ENCODE measurements at places on chromosomes 16 and 17. TPM values are rescaled to one million over a fixed set of nuclear protein-coding genes. Genes with fewer than 3 reads are reported as not detected.
A peak's percentile ranks its signal among the peaks of the same experiment; 100 is the strongest.

DNA sequence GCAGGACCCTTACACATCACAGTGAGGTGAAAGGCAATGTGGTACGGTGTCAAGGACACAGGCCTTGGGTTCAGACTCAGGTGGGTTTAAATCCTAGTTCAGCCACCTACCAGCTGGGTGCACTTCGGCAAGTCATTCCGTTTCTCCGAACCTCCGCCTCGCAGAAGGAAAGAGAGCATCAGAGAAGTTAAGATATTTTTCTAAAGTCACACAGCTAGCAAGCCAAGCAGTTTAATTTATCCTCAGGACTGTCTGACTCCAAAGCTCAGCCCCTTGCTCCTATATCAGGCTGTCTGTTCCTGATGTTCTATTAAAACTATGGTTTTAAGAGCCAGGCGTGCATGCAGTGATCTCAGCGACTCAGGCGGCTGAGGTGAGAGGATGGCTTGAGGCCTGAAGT is 65.1 kb downstream of the GP2 start:
- H3K27ac ChIP-seq = no peak overlapping the region
- no peak overlapping the region for H3K4me3 ChIP-seq
- no peak for DNase-seq

- no peaks in the 10 kb centered on the region for H3K27me3 ChIP-seq
- no peaks in the 10 kb centered on the region for H3K4me1 ChIP-seq
- H3K27ac ChIP-seq = no peak overlapping the region
- no peak for DNase-seq
- no peaks in the 10 kb centered on the region for H3K36me3 ChIP-seq
These were observed 1.4 kb upstream of the RNF222 start for GRCh38 chr17:8398980-8399379.

DNA sequence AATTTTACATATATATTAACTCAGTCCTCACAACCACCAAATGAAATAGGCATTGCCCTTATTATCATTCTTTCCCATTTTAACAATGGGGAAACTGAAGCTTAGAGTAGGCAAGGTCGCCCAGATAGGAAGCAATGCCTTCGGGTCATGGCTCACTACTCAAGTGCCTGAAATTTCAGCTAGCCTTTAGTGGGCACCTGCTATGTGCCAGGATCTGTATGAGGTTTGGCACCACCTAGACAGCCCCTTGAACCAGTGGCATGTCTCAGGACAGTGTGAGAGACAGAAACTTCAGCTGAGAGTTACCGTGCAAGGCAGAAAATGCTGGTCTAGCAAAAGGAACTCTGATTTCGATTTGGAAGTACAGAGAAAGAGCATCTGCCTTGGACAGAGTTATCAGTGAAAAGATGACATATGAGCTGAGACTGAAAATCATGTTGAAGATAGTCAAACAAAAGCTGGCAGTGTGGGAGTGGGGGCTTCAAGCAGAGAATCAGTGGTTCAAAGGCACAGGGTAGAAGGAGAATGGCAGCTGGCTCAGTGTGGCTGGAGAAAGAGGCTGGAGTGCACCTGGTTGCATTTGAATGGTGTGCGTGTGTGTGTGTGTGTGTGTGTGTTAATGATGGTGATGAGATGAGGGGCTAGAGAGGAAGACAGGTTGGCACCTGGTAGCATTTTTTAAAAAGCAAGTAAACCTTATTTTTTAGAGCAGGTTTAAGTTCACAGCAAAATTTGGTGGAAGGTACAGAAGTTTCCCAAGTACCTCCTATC is 29.1 kb downstream of the CDH13 start:
- H3K27me3 ChIP-seq = no peaks in the 10 kb centered on the region
- H3K4me3 ChIP-seq = no peak overlapping the region
- no peak overlapping the region for H3K27ac ChIP-seq
- no peak for DNase-seq
- H3K4me1 ChIP-seq = no peaks in the 10 kb centered on the region

DNA sequence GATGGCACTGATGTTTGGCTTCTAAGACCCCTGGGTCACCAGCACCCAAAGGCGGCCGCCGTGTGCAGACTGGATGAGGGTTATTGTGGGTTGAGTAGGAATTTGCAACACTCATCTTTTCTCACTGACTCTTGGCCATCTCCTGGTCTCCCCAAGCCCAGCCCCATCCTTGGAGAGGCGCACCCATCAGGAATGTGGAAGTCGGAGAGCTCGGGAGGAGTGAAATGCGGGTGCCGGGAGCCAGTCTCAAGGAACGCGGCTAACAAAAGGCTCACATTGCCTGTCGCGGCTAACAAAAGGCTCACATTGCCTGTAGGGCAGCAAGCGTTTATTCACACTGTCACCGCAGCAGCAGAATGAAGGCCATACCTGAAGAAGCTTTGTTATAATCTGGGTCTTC is 248.6 kb downstream of the FOXL1 start:
- no peaks in the 10 kb centered on the region for H3K4me1 ChIP-seq
- no peak overlapping the region for H3K27ac ChIP-seq
- no peak overlapping the region for H3K4me3 ChIP-seq
- H3K36me3 ChIP-seq = no peaks in the 10 kb centered on the region

DNA sequence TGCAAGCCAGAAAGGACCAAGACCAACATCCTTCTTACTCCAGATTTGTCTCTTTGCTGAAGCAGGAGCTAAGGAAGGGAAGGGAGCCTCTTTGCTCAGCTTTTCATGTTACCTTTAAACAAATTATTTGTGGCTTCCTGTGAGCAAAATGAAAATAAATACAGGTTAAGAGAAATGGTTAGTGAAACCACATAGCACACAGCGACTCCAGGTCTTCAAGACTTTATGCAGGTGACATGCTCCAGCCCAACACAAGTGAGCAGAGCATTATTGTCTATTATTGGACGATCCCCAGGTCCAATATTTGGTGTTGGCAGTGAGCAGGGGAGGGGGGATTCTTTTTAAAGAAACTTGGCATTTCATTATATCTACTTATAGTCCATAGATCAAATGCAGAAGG is 53.3 kb downstream of the SALL1 start:
- H3K27ac ChIP-seq = no peak overlapping the region
- H3K4me1 ChIP-seq = no peaks in the 10 kb centered on the region
- no peak overlapping the region for H3K4me3 ChIP-seq
- no peak for DNase-seq
- H3K27me3 ChIP-seq = no peaks in the 10 kb centered on the region
- H3K36me3 ChIP-seq = no peaks in the 10 kb centered on the region

GRCh38 chr16:10871157-10871991 is 5.6 kb upstream of the CIITA start:
- DNase-seq = no peak
- no peak overlapping the region for H3K27ac ChIP-seq
- peaks cover 2% of the 10 kb centered on the region for H3K4me1 ChIP-seq
- no peak overlapping the region for H3K4me3 ChIP-seq
- H3K36me3 ChIP-seq = no peaks in the 10 kb centered on the region

DNA sequence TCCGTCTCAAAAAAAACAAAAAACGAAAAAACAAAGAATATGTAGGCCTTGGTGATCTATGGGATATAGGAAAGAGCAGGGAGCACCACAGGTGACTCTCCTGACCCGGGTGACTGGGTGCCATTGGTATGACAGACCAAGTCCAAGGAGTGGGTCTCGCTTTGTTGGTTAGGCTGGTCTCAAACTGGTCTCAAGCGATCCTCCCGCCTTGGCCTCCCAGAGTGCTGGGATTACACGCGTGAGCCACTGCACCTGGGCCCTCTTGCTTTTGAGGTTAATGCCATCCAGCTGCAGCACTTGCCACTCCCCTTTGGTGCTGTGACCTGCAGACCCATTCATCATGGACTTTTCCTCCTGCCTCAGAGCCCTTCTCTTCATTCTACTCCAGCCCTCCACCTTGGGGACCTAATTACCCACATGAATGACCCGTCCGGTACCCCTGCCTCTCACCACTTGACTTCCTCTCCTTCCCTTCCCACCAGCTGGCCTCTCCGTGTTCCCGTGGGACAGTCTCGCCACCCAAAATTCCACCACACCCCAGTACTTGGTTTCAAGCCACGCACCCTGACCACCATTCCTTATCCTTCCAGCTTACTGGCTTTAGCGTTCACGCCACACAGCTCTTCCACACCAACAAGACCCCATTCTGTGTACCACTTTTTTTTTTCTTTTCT is 3.2 kb upstream of the UBE2G1 start:
- DNase-seq = no peak
- no peaks in the 10 kb centered on the region for H3K4me1 ChIP-seq
- no peak overlapping the region for H3K27ac ChIP-seq
- H3K4me3 ChIP-seq = no peak overlapping the region

Gene DRC3
- total RNA-seq = 4.8 TPM

DNA sequence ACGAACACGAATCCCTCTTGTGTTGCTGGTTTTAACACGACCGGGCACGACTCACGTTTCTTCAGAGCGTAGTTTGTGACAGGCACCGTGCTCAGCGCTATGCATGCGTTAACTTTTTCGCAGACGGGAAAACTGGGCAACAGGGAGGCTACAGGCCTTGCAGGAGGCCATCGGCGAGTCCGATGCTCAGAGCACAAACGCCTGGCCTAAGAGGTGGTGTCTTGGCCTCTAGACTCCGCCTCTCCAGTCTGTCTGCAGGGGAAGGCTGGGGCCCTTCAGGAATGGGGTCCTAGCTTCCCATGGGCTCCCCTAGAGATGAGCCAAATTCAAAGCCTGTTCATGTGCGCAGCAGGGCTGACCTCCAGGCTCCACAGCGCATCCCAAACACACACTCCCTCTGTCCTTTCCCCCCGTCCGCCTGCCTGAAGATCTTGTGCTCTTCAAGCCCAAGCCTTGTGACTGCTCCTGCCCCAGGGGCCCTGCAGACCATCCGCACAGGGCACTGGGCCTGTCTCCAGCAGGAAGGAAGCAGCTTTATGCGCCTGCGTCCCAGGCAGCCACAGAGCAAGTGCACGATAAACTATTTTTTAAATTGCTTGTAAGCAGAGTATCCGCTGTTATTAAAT is 3.1 kb downstream of the CLCN7 start:
- H3K4me1 ChIP-seq = peaks cover 11% of the 10 kb centered on the region
- no peak overlapping the region for H3K27ac ChIP-seq
- no peaks in the 10 kb centered on the region for H3K36me3 ChIP-seq

Gene CPHXL
- not detected for total RNA-seq

DNA sequence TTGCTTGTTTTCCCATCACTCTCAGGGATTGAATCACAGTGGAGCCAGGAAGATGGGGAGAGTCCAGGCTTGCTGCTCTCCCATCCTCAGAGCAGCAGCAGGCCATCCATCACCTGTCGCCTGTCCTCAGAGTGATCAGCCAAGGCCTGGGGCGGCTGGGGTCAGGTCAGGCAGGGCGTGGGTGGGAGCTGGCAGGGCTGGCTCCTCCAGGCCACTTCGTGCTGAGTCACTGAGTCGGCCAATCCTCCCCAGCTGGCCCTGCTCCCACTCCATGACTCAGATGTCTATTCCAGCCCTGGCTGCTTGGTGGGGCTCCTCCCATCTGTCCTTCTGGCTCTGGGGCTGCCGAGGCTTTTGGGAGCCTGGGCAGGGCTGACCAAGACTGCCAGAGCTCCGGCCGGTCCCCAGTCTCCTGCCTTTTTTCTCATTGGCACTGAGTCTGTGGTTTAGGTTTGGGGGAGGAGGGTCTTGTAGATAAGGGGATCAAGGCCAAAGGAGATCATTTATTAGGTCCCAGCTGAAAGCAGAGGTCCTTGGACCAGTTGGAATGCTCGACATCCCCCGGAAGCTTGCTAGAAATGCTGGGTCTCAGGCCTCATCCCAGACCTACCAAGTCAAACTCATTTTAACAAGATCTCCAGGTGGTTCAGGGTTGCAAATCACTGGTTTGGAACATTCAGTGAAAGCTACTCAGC is 72.7 kb downstream of the ABCC1 start:
- H3K27ac ChIP-seq = peak overlapping the region; percentile 38
- peak; percentile 97 for DNase-seq
- H3K27me3 ChIP-seq = no peaks in the 10 kb centered on the region

Gene EVI2B
- 6.1 TPM for total RNA-seq

DNA sequence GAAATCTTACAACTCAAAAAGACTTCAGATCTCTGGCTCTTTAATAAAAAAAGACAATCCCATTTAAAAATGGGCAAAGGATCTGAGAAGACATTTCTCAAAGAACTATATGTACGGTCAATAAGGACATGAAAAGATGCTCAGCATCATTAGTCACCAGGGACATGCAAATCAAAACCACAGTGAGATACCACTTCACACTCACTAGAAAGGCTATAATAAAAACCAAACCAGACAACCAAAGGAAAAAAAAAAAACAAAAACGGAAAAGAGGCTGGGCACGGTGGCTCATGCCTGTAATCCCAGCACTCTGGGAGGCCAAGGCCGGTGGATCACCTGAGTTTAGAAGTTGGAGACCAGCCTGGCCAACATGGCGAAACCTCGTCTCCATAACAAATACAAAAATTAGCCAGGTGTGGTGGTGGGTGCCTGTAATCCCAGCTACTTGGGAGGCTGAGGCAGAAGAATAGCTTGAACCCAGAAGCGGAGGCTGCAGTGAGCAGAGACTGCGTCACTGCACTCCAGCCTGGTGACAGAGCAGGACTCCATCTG is 1.7 kb upstream of the NPIPB7 start:
- no peak overlapping the region for H3K4me3 ChIP-seq
- no peak overlapping the region for H3K27ac ChIP-seq
- H3K36me3 ChIP-seq = no peaks in the 10 kb centered on the region
- H3K4me1 ChIP-seq = no peaks in the 10 kb centered on the region

Gene CFAP52
- total RNA-seq = 1.1 TPM

DNA sequence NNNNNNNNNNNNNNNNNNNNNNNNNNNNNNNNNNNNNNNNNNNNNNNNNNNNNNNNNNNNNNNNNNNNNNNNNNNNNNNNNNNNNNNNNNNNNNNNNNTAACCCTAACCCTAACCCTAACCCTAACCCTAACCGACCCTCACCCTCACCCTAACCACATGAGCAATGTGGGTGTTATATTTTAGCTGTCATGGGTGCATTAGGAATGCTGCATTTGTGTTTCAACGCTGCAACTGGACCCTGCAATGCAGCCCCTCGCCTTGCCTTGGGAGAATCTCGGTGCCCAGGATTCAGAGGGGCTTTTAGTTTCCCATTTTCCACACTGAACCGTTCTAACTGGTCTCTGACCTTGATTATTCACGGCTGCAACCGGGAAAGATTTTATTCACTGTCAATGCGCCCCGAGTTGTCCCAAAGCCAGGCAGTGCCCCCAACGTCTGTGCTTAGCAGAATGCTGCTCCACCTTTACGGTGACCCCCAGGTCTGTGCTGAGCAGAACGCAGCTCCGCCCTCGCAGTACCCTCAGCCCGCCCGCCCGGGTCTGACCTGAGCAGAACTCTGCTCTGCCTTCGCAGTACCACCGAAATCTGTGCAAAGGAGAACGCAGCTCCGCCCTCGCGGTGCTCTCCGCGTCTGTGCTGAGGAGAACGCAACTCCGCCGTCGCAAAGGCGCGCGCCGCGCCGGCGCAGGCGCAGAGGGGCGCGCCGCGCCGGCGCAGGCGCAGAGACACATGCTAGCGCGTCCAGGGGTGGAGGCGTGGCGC is 43.3 kb downstream of the POLR3K start:
- no peak overlapping the region for H3K4me3 ChIP-seq
- DNase-seq = peak; percentile 60
- H3K4me1 ChIP-seq = no peaks in the 10 kb centered on the region
- H3K36me3 ChIP-seq = no peaks in the 10 kb centered on the region

DNA sequence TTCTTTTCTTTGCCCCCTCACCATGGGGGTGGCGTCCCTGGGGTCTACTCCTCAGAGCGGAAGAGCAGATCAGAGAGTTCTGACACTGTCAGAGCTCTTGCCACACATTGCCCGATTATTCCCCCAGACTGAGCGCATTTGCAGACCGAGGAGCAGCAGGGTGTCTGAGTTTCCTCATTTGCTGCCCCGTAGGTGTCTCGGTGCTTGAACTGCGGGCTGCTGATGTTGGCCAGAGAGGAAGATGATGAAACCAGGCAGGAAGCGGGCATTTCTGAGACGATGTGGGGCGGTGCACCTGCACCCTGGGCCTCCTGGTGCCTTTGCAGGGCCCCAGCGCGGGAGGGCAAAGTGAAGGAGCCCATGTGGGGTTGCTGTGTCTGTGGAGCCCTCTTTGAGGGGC is 55.2 kb downstream of the ARSG start:
- no peak overlapping the region for H3K27ac ChIP-seq
- H3K36me3 ChIP-seq = no peaks in the 10 kb centered on the region
- no peaks in the 10 kb centered on the region for H3K4me1 ChIP-seq
- H3K4me3 ChIP-seq = no peak overlapping the region
